ENCODE measurements at places on chromosomes 7 and 10.
A peak's percentile ranks its signal among the peaks of the same experiment; 100 is the strongest.

- DNase-seq, result no peak
These were observed 229.9 kb downstream of the TCF7L2 start for GRCh38 chr10:113179966-113180365.

DNA sequence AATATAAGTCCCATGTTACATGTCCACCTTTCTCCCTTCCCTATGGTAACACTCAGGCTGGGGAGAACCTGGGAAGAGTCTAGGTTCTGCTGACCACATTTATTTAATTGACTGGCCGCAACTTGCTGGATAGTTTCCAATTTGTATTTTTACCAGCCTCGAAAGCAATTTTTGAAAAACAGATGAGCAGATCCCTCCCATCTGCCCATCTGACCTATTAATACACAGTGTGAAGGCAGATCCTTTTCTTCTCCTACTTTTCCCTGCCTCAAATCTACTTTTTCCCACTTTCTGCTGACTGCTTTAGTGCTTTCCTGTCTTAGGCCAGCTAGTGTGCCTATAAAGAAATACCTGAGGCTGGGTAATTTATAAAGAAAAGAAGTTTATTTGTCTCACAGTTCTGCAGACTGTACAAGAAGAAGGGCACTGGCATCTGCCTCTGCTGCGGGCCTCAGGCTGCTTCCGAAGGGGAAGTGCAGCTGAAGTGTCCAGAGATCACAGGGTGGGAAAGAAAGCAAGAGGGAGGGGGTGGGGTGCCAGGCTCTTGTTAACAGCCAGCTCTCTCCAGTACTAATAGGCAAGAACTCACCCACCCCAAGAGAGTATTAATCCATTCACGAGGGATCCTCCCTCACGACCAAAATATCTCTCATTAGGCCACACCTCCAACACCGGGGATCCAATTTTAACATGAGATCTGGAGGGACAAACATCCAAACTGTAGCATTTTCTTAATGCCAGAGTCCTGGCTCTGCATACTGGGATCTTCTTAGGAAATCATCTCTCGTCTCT lies 336.0 kb upstream of the IGFBP3 start:
- no peak for DNase-seq

- DNase-seq, result no peak
These were observed 167.5 kb downstream of the NRF1 start for GRCh38 chr7:129778770-129779601.

- DNase-seq, result no peak
These were observed 179.4 kb downstream of the SEMA3E start for GRCh38 chr7:83469491-83469890.

GRCh38 chr7:101586078-101586905 lies 42.8 kb downstream of the MYL10 start:
- no peak for DNase-seq

GRCh38 chr7:98238076-98238475 lies 14.0 kb downstream of the TECPR1 start:
- DNase-seq, result no peak

GRCh38 chr10:43361547-43362190 lies 9.8 kb upstream of the FXYD4 start:
- no peak for DNase-seq

DNA sequence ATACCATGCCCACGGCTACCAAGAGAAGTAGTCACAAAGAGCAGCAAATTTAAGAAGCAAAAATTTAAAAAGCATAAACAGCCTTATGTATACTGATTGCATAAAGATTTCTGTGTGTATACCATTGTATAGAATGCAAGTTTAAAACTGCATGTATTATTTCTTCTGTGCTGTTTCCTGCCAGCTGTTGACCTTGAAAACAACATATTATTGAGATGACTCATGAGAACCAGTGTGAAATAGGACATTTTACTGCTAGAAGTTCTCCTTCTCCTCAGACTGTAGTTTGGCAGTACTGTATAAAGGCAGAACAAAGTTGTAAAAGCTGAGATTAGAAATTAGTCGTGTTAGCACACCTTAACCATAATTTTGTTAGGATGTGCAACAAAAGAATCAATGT lies 42.3 kb upstream of the SGCE start:
- DNase-seq, result no peak

DNA sequence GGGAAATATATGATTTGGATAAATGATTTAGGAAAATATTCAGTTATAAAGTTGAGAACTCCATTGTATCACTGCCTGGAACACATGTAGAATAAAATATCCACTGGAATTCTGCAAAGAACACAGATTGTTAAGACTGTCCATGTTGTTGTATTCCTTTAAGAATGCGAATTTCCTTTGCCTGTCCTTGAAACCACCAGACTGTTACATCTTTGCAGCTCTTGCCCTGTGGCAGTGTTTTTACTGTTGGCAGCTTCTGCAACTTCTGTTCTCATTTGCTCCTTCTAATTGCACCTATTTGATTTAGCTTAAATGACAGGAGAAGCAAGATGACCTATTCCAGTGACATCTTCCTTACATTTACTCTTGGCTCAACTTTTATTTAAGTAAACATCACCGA lies 39.7 kb downstream of the MALSU1 start:
- no peak for DNase-seq

DNA sequence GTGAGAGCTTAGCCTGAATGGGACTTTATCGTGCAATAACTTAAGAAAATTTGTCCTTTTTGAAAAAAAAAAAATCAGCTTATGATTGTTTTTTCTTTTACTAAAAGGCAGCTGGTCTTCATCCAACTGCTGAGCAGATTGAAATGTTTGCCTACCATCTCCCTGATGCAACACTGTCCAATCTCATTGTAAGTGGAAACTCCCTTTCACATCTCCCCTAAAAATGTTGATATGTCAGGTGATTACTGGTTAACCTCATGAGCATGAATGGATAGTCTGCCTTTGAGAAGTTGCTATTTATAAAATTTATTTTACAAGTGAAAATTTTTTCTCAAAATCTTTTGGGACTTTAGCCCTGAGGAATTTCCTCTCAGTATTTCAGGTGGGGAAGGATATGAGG lies 17.8 kb upstream of the HKDC1 start:
- DNase-seq, result no peak

DNA sequence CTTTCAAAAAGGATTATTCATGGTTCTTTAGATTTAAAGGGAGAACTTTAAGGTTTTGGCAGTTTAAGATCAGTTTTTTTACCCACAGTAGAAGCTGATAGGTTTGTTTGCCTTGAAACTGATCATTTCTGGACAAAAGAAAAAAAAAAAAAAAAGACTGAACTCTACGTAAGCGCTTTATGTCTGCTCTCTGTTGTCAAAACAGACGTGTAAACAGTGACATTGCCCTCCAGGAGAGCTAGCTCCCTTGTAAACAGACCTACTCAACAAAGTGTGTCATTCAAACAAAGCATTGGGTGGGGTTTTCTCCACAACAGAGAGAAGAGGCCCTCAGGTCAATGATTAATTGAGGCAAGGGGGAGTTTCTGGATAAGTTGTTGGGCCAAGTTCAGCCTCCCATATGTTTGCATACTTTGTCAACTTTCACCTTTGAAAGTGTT lies 568.1 kb upstream of the LRRN3 start:
- no peak for DNase-seq

DNA sequence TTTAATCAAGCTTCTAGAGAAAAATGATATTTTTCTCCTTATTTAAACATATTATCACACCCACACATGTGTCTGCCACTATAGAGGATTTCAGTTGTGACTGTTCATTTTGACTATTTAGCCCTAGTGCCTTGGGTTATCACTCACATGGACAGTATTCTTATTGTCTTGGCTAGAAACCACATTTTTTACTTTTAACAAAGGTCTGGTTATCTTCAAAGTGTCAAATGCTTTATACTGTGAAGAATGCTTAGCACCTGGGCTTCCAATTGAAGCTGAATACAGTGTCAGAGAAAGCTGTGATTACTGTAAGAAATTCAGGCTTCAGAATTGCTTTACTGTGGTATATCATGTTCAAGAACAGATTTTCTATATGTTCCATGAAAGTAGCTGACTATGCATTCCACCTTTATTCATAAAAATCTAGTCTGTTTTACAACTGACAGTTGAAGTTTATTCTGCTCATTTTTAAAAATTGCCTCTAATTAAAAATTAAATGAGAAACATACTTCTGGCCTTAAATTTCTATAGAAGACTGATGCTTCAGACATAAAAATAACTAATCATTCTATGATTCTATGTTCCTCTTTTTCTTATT lies 278.6 kb downstream of the SEMA3D start:
- DNase-seq, result no peak

GRCh38 chr7:116492654-116493109 lies 6.9 kb upstream of the CAV2 start:
- DNase-seq, result no peak

DNA sequence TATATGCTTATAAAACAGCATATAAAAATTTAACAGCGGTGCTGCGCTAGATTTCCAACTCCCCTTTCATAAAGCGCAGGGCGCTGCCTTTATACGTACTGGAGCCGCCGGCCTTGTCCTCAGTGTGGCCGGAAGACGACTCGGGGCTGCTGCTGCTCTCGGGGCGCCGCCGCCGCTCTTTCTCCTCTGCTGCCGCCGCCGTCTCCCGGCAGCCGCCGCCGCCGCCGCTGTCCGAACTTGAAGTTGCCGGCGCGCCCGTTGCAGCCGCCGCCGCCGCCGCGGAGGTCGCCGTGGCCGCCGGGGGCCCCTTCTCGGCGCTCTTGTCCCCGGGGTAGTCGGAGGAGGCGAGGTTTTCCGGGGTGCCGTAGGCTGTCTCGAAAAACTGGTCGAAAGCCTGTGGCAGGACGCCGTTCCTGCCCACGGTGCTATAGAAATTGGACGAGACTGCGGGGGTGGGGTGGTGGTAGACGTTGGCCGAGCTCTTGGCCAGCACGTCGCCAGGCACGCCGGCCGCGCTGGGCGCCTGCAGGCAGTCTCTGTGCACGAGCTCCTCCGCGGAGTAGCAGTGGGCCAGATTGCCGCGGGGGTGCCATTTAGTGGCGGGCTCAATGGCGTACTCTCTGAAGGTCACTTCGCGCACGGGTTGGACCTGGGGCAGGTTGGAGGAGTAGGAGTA lies 557 bp downstream of the HOXA11 start:
- DNase-seq, result peak; percentile 24

DNA sequence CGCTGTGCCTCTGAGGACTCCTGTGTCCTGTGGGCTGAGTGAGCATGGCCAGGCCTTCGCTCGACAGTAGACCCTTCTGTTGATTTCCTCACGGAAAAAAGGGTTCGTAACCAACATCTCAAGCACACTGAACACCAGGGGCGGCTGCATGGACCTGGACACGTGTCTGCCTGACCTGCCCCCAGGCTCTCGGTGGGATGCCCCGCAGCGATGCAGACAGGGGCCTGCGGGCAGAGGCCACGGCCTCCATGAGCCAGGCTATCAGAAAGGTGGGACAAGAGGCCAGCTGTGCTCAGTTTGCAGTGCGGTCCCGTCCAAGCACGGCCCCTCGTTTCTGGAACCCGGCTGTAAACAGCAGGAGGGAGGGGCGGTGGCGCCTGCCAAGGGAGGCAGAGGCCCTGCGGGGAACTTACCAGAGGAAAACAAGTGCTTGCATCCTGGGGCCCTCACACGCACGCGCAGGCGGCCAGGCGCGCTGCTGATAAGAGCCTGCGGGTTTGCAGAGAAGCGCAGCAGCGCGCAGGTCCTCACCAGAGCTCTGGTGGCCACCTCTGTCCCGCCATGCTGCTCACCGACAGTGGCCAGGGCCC lies 10.6 kb downstream of the GPR146 start:
- peak; percentile 41 for DNase-seq

- DNase-seq, result no peak
These were observed 293.9 kb downstream of the TNS3 start for GRCh38 chr7:47288060-47288459.

GRCh38 chr10:84994722-84995121 lies 666.3 kb downstream of the CCSER2 start:
- DNase-seq, result no peak

- DNase-seq, result peak; percentile 23
These were observed 701 bp downstream of the STK17A start for GRCh38 chr7:43583424-43584194.

- DNase-seq, result peak; percentile 16
These were observed 111.6 kb downstream of the ARHGAP22 start for GRCh38 chr10:48493083-48493871.

- no peak for DNase-seq
These were observed 31.0 kb upstream of the NUB1 start for GRCh38 chr7:151310578-151310977.

- DNase-seq, result no peak
These were observed 7.4 kb downstream of the IMPDH1 start for GRCh38 chr7:128402356-128402755.

GRCh38 chr7:682810-683209 lies 43.7 kb upstream of the DNAAF5 start:
- no peak for DNase-seq

GRCh38 chr10:49605939-49606509 lies 4.1 kb upstream of the SLC18A3 start:
- no peak for DNase-seq

DNA sequence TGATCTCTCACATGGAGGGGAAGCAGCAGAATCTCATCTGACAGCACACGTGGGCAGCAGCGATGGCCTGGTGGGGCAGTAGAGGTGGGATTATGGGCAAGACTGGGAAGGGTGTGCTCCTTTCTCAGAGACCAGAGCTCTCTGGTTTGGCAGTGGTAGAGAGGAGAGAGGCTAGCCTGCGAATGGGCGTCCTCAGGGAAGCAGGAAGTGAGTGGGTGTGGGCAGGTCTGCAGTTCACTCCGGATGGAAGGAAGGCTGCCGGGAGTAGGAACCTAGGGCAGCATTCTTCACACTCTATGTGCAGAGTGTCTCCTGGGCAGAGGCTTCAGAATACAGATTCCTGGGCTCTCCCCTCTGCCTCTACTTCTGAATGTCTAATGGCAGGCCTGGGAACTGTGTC lies 162.8 kb upstream of the BMPER start:
- DNase-seq, result no peak

DNA sequence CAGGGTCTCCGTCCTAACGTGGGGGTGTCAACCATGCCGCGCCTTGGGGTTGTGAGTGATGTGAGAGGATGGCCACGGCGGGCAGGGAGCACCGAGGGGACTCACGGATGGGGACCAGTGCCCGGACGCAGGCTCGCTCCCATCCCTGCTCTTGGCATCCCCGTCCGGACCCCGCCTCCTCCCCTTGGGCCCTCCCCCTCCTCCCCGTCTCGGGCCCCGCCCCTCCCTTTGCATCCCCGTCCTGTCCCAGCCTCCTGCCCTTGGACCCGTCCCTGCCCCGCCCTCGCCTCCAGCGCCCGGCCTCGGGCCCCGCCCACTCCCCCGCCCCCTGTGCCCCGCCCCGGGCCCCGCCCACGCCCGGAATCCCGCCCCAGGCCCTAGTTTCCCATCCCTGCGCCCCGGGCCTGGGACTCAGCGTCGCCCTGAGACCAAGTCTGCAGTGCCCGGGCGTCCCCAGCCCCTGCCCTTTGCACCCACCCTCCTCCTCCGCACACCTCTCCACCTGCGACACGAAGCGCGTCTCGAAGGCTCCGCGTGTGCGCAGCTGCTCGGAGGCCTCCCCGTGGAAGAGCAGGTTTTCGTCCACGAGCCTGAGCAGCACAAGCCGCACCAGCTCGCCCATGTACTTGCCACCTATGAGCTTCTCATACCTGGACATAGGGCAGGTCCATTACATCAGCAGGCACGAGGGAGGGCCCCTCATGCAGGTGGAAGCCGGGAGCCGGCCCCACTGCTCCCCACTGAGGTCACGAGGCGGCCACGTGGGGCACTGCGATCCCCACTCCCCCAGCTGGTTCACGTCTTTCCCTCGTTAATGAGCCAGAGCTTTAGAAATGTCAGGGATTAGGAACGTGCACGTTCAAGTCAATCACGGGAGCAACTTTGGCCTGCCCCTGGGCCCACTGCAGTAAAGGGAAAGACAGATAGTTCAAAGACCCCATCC lies 5.1 kb upstream of the MYL7 start:
- DNase-seq, result no peak
